ENCODE measurements at places on chromosomes 12 and 14. TPM values are rescaled to one million over a fixed set of nuclear protein-coding genes. Genes with fewer than 3 reads are reported as not detected.

EIF2S1 gene
- 122 TPM for total RNA-seq

NRL gene
- total RNA-seq, result 1.8 TPM

TSPAN11 gene
- total RNA-seq, result 29.3 TPM

KRT77 gene
- not detected for total RNA-seq

KRT81 gene
- total RNA-seq, result not detected

RPAP3 gene
- total RNA-seq, result 7.0 TPM

BDKRB2 gene
- 0.26 TPM for total RNA-seq

TSPAN19 gene
- 0.13 TPM for total RNA-seq

JKAMP gene
- 51.8 TPM for total RNA-seq

PPP1R36 gene
- 0.38 TPM for total RNA-seq

CCDC175 gene
- total RNA-seq, result not detected

SLC5A8 gene
- total RNA-seq, result under 0.01 TPM

HVCN1 gene
- total RNA-seq, result 3.9 TPM

HPD gene
- total RNA-seq, result not detected
